Activated CD4-positive, alpha-beta T cell treated with anti-CD3 and anti-CD28 coated beads, Interleukin-2, Interleukin-6, amounts not matched to agents 100 ng/mL and 50 ng/mL, durations not matched to agents 16 hours and 8 hours (primary cell): ENCODE measurements at places on chromosomes 6 and 20.

- DNase-seq = no peak
Observed at GRCh38 chr20:33784225-33784624, 26.9 kb upstream of the CHMP4B start.

- DNase-seq = no peak
Observed at GRCh38 chr20:37797669-37798175, 103.9 kb downstream of the CTNNBL1 start.

- DNase-seq = peak; percentile 74
Observed at GRCh38 chr6:12289365-12289919, 719 bp upstream of the EDN1 start.

DNA sequence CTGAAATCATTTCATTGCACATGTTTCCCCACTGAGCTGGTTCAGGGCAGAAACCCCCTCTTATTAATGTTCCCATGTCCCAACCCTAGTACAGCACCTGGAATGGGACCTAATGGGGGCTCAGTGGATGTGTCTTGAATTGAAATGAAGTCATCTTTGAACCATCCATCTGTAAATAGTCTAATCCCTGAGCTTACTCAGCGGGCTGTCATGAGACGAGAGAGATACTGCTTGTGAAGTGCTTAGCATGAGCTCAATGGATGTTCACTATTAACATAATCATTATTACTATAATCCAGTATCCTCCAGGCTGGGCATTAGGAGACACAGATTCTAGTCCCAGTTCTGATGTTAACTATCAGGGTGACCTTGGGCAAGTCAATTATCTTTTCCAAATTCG is 106.6 kb upstream of the LRFN2 start:
- no peak for DNase-seq

DNA sequence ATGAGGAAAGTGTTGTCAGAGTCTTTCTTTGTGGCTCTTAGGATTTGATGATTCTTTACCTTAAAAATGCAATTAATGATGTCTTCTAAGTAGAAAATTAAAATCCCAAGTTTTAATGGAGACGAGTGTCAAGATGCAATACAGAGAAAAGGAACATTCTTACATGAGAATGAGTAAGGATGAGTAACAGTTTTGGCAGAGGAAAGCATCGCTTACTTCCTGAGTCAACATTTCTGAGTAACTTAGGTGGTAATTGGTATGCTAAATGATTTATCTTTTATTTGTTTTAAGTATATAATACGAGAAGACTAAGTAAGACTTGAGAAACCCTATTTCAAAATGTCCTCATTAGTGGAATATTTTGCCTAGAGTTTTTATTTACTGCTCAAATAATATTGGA is 101.3 kb downstream of the RTN4IP1 start:
- DNase-seq = no peak

DNA sequence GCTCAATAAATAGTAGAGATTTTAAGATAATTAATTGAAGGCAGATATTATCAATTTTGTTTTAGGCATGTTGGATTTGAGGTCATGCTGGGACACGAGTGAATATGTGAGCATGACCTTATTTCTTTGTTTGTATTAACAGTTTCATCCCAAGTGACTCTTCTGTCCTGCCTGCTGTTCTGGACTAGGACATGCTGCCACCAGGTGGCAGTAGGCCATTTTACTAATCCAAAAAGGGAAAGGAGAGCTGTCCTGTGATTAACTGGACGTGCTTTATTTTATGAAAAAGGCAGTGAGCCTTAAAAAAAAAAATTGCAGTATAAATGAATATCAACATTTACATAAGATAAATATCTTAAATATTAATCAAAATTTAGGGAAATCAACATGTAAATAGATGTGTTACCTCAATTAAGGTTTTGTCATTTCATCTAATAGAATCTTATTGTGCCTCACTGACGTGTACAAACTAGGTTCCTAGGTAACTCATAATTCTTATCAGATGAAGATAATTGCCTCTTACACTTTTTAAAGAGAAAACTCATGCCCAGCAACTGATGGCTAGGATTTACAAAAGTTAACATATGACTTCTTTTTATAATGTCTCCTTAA is 49.8 kb downstream of the FRK start:
- peak; percentile 61 for DNase-seq
